ENCODE measurements at places on chromosomes 4 and X.

GRCh38 chr4:519203-519651 lies 20.2 kb downstream of the PIGG start:
- DNase-seq: no peak

DNA sequence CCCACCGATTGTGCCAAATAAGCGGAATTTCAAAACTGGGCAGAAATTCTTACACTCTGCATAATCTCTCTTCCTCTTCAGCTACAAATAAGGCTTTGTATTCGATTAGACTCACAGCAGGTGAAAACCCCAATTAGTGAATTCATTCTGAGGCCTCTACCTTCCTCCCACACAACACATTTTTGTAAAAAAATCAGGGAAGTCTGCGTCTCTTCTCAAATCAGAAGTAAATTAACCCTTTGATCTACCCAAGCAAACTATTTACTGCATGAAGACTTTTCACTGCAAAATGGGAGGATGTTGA lies 200.6 kb upstream of the FTHL17 start:
- DNase-seq: no peak

DNA sequence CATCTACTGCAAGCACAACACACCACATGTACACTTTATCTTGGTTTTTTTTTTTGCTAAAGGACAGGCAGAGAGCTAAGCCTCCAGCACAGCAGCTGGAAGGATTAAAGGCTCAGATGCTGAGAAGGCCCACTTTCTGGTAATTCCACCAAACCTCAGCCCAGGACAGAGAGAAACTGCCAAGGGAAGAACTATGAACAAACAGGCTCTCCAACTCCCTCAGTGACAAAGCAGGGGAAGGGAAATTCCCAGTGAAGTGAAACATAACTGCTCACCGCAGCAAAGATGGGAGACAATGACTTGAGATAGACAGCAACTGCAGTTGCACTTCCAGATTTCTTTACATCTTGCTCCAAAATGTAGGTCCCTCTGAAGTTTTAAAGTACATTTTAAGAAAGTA lies 4.8 kb downstream of the PROM1 start:
- no peak for DNase-seq

DNA sequence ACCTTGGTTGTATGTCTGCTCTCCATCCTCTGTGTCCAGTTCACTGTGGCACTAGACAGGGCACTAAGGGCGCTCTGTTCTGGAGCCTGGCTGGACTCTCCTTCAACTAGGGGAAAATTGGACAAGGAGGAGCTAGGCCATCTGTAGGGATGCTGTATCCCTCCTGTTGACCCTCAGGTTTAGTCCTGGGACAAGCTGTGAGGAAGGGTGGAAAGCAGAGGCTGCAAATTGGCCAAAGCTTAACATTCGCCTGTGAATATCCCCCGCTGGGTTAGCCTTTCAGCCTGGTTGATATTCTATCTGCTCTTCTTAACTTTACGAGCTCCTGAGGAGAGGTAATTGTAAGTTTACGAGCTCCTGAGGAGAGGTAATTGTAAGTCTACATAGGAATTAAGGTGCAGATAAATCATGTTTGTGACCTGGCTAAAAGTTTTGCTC lies 64.4 kb upstream of the ENPEP start:
- no peak for DNase-seq

DNA sequence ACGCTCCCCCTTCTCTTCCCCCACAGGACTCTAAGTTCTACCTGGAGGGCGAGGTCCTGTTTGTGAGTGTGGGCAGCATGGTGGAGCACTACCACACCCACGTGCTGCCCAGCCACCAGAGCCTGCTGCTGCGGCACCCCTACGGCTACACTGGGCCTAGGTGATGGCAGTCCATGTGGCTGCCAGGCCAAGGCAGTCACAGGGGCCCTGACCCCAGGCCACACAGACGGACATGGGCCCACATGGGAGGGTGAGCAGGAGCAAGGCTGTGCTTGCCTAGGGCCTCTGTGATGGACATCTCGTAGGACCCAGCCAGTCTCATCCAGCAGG lies 10.0 kb upstream of the ADD1 start:
- DNase-seq: no peak

- DNase-seq: no peak
Measured at GRCh38 chr4:175988511-175988910, 77.1 kb upstream of the WDR17 start.

GRCh38 chrX:112678831-112679230 lies 907 bp downstream of the LHFPL1 start:
- DNase-seq: no peak

GRCh38 chr4:10620935-10621488 lies 63.6 kb downstream of the CLNK start:
- no peak for DNase-seq

DNA sequence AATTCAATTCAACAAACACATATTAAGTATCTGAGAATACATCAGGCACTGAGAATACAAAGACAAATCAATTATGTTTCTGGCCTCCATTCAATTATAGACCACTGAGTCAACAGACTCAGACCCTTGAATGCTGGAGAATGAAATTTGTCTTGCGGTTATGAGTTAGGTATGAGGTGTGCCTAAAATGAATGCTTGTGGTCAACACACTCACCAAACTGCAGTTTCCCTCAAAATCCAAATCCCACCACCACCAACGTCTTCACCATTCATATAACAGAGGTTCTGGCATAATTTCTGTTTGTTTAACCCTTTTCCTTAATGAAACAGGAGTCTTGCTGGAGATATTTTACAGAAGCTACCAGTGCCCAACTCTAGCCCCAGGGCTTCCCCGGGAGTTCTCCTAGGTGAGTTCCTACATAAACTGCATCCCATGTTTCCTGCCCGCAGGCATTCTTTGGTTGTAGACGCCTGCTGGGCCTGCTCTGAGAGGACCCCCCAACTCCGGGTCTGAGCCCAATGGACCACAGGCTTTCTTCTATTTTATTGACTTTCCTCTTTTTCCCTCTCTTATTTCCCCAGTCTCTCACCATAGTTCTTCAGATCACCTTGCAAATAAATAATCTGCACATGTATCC lies 119.2 kb downstream of the DDX53 start:
- DNase-seq: no peak

DNA sequence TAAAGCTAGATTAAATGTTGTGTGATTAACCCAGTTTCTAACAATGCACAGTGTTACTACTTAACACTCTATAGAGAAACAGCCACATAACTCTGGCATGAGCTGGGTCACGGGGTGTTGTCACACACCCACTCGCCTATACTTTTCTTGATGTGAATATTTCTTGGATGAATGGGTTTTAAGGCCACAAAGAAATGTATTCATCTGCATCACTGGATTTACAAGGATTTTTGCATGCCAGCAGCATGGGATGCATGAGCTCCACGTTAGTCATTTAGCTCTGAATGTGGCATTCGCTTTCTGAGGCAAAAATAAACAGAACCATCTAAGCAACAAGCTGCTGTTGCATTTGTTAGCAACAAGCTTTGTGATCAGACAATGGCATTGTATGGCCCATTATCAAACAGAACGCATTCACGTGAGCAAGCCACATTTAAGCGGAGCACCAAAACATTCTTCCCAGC lies 89.7 kb downstream of the LRP2BP start:
- DNase-seq: peak; percentile 25

GRCh38 chr4:15427701-15428100 lies at the start of gene C1QTNF7:
Gene C1QTNF7 (plus strand): TSS chr4:15428033. CDS start chr4:15435744, 7,711 bp downstream.
- DNase-seq: no peak

DNA sequence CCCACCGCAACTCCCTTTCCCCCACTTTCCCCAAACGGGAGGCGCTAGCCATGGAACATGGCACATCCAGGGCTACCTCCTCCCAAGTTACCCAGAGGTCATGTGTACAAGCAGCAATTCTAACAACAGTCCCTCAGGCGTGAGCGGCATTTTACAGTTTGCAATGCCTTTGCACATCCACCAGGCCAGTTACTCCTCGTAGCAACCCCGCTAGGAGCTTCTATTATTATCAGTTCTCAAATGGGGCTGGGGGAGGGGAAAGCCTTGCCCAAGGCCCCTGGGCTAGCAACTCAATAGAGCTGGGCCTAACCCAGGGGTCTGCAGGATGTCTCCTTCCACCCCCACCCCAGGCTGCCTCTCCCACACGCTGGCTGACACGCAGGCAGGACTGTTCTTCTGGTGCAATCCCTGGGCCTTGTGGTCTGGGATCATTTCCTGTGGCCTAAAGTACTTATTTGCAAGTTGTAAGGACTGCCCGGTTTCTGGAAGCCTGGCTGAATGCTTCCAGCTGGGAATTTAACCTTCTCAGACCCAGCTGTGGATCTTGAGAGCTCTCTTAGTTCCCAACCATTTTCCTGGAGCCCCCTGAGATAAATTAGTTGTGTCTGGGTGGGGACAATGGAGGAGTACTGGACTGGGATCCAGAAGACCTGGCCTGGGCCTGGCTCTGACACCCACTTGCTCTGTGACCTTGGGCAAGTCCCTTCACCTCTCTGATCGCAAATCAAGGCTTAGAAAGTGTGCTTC lies 27.7 kb downstream of the PJA1 start:
- DNase-seq: no peak

- no peak for DNase-seq
Measured at GRCh38 chr4:10590896-10591295, 93.7 kb downstream of the CLNK start.

DNA sequence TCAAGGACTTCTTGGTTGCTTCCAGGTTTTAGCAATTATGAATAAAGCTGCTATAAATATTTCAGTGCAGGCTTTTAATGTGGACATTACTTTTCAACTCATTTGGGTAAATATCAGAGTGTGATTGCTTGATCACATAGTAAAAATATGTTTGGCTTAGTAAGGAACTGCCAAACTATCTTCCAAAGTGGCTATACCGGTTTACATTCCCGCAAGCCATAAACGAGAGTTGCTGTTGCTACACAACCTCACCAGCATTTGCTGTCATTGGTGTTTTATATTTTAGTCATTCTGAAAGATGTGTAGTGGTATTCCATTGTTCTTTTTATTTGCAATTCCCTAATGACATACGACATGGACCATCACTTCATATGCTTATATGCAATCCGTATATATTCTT lies 30.9 kb upstream of the SPOCK3 start:
- no peak for DNase-seq
